Hair follicle dermal papilla cell (primary cell): ENCODE measurements at places on chromosomes 3 and 15. TPM values are rescaled to one million over a fixed set of nuclear protein-coding genes. Genes with fewer than 3 reads are reported as not detected.

The FAM3D gene
- not detected in 2 replicates for total RNA-seq

The ADGRG7 gene
- not detected in 2 replicates for total RNA-seq

The SHC4 gene
- total RNA-seq: 0.49 and 0.61 TPM in 2 replicates

The CPN2 gene
- total RNA-seq: under 0.01 TPM in 1 of 2 replicates, not detected in the other

The ST8SIA2 gene
- 18.2 and 24.2 TPM in 2 replicates for total RNA-seq

The STRIT1 gene
- total RNA-seq: not detected in 2 replicates

The CFAP20DC gene
- total RNA-seq: 2.7 and 4.4 TPM in 2 replicates

The CCR9 gene
- not detected in 2 replicates for total RNA-seq

The WNT5A gene
- total RNA-seq: 1,597 and 1,630 TPM in 2 replicates

The EPHA6 gene
- total RNA-seq: not detected in 2 replicates

The DUOXA2 gene
- not detected in 2 replicates for total RNA-seq

The GOLGA8J gene
- total RNA-seq: not detected in 2 replicates

The PLA2G4D gene
- total RNA-seq: not detected in 2 replicates

The NANOGP8 gene
- 0.32 TPM in 1 of 2 replicates, not detected in the other for total RNA-seq

The GDPGP1 gene
- 4.5 and 7.5 TPM in 2 replicates for total RNA-seq

The CLSTN2 gene
- 1.3 and 2.8 TPM in 2 replicates for total RNA-seq

The ATOSA gene
- 30.6 and 38.3 TPM in 2 replicates for total RNA-seq

The AGBL1 gene
- not detected in 2 replicates for total RNA-seq

The SPTBN5 gene
- 0.73 and 0.97 TPM in 2 replicates for total RNA-seq

The RAD18 gene
- 10.0 and 11.4 TPM in 2 replicates for total RNA-seq

The IQCF5 gene
- not detected in 2 replicates for total RNA-seq

The TP63 gene
- 0.49 and 1.1 TPM in 2 replicates for total RNA-seq

The GOLGA6L10 gene
- total RNA-seq: 0.36 and 0.65 TPM in 2 replicates

The SCN11A gene
- under 0.01 TPM in 2 replicates for total RNA-seq

The GOLGA6L4 gene
- total RNA-seq: 1.3 and 1.5 TPM in 2 replicates

The HCN4 gene
- not detected in 2 replicates for total RNA-seq

The SENP8 gene
- 2.3 and 2.4 TPM in 2 replicates for total RNA-seq

The EFCC1 gene
- total RNA-seq: not detected in 2 replicates

The NBEAL2 gene
- 5.3 and 7.8 TPM in 2 replicates for total RNA-seq

The ARL8B gene
- total RNA-seq: 58.7 and 86.7 TPM in 2 replicates

The B3GNT5 gene
- total RNA-seq: 2.2 and 2.9 TPM in 2 replicates

The MUC20 gene
- total RNA-seq: 0.49 and 0.65 TPM in 2 replicates

The TMEM212 gene
- not detected in 2 replicates for total RNA-seq

The PDZRN3 gene
- 108 and 137 TPM in 2 replicates for total RNA-seq

The LYZL4 gene
- total RNA-seq: not detected in 2 replicates

The PP2D1 gene
- total RNA-seq: not detected in 2 replicates

The LXN gene
- total RNA-seq: 9.1 and 13.6 TPM in 2 replicates

The ANKUB1 gene
- 0.16 TPM in 1 of 2 replicates, not detected in the other for total RNA-seq

The ARPIN gene
- 14.8 and 18.0 TPM in 2 replicates for total RNA-seq

The AHSG gene
- total RNA-seq: not detected in 2 replicates

The ZNF860 gene
- 0.81 and 0.85 TPM in 2 replicates for total RNA-seq

The DCLK3 gene
- total RNA-seq: under 0.01 TPM in 1 of 2 replicates, not detected in the other

The SLC51B gene
- total RNA-seq: not detected in 2 replicates
